CD4-positive, CD25-positive, alpha-beta regulatory T cell (primary cell): ENCODE measurements at places on chromosomes 7 and 10. TPM values are rescaled to one million over a fixed set of nuclear protein-coding genes. Genes with fewer than 3 reads are reported as not detected.
A peak's percentile ranks its signal among the peaks of the same experiment; 100 is the strongest.

- no peak overlapping the region for H3K4me3 ChIP-seq
- peaks cover 72% of the 10 kb centered on the region for H3K27me3 ChIP-seq
- H3K4me1 ChIP-seq: peaks cover 16% of the 10 kb centered on the region
These were observed 752 bp downstream of the KLF14 start for GRCh38 chr7:130732980-130733930.

GRCh38 chr10:68871731-68872342 lies 29.3 kb upstream of the DDX50 start:
- no peak for DNase-seq
- H3K27ac ChIP-seq: no peak overlapping the region
- no peak overlapping the region for H3K4me3 ChIP-seq
- no peaks in the 10 kb centered on the region for H3K27me3 ChIP-seq
- no peaks in the 10 kb centered on the region for H3K4me1 ChIP-seq
- H3K36me3 ChIP-seq: no peaks in the 10 kb centered on the region

- H3K4me3 ChIP-seq: no peak overlapping the region
- H3K27ac ChIP-seq: no peak overlapping the region
- H3K4me1 ChIP-seq: no peaks in the 10 kb centered on the region
- peak; percentile 15 for DNase-seq
These were observed 55.6 kb upstream of the PNLIP start for GRCh38 chr10:116490028-116490662.

Gene SFTPA2
- total RNA-seq: not detected

DNA sequence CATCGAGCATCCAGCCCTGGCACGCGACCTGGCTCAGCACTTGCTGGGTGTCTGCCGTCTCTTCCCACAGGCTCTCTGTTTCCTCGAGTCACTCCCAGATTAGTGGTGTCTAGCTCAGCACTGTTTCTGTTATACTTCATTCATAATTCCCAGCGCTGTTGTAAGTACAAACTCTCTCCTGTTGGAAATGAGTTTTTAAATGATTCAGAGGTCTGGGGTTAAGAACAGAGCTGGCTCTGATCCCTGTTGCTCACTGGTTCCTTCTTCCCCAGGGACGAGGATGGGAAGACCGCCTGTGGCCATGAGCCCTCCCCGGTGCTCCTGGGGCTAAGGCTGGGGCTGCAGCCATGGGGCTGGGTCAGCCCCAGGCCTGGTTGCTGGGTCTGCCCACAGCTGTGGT lies 17.3 kb upstream of the C10orf95 start:
- H3K27ac ChIP-seq: no peak overlapping the region
- H3K4me1 ChIP-seq: peaks cover 9% of the 10 kb centered on the region
- no peak overlapping the region for H3K4me3 ChIP-seq
- DNase-seq: no peak

GRCh38 chr7:151550656-151551286 lies 31.1 kb upstream of the RHEB start:
- H3K27ac ChIP-seq: no peak overlapping the region
- no peaks in the 10 kb centered on the region for H3K27me3 ChIP-seq
- no peak for DNase-seq
- peaks cover 7% of the 10 kb centered on the region for H3K4me1 ChIP-seq

DNA sequence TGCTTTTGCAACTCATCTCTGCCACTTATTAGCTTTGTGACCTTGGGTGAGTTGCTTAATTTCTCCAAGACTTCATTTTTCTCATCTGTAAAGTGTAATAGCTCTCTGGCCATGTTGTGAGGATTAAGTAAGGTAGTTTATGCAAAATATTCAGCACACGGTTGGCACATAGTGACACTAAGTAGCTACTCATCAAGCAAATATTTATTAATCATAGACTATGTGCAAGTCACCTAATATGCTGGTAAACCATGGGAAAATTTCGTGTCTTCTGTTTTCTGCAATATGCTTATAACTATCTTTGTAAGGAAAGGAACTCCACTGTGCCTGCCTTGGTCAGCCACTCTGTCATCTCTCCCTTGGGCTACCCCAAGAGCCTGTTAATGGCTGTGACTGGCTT lies 50.3 kb upstream of the EGR2 start:
- H3K36me3 ChIP-seq: no peaks in the 10 kb centered on the region
- no peak for DNase-seq
- no peaks in the 10 kb centered on the region for H3K4me1 ChIP-seq
- H3K27me3 ChIP-seq: no peaks in the 10 kb centered on the region
- H3K27ac ChIP-seq: no peak overlapping the region

DNA sequence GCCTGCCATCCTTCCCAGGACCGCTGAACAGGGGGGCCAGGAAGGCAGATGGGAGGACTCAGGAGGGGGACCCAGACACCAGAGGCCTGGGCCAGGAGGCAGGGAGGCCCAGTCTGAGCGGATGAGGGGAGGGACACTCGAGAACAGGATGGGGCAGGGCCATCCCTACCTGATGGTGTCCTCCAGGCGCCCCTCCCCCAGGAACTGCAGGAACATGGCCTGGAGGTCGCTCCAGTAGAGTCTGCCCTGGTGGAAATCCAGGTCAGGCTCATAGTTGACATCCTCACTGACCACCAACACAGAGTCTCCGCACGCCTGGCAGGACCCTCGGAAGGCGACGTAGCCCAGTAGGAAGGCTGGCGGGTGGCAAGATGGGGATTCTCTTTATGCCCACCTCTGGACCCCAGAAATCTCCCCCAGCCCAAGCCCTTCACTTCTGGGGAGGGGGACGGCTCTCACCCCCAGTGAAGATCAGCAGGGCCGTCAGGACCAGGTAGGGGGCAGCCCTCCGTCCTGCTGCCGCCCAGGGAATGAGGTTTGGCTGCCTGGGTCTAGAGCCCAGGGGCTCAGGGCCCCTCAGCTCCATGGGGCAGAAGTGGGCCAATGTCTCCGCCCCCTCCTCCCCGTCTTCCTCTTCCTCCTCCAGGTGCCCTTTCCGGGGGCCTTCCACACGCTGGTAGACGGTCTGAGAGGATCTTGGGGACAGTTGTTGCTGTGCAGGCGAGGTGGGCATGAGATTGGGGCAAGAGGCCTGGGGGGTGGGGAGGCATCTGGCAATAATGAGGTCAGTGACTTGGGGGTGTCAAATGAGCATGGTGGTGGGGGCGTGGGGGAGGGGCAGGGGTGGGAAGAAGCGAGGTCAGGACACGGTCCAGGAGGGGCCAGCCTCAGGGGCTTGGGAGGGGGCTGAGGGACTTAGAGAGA lies 573 bp downstream of the TFR2 start:
- H3K36me3 ChIP-seq: no peaks in the 10 kb centered on the region
- H3K27ac ChIP-seq: no peak overlapping the region
- no peak overlapping the region for H3K4me3 ChIP-seq
- no peaks in the 10 kb centered on the region for H3K4me1 ChIP-seq

- H3K4me3 ChIP-seq: no peak overlapping the region
- no peak for DNase-seq
- H3K4me1 ChIP-seq: no peaks in the 10 kb centered on the region
- no peaks in the 10 kb centered on the region for H3K27me3 ChIP-seq
- no peak overlapping the region for H3K27ac ChIP-seq
These were observed 17.2 kb upstream of the LRRC17 start for GRCh38 chr7:102895602-102896001.

- no peak overlapping the region for H3K27ac ChIP-seq
- no peak overlapping the region for H3K4me3 ChIP-seq
- no peaks in the 10 kb centered on the region for H3K4me1 ChIP-seq
- H3K27me3 ChIP-seq: no peaks in the 10 kb centered on the region
These were observed 316.9 kb downstream of the INHBA start for GRCh38 chr7:41385996-41386395.

Gene BAMBI
- 1.2 TPM for total RNA-seq

GRCh38 chr7:155517969-155518368 lies 28.4 kb downstream of the CNPY1 start:
- no peaks in the 10 kb centered on the region for H3K36me3 ChIP-seq
- H3K4me3 ChIP-seq: no peak overlapping the region
- H3K27ac ChIP-seq: no peak overlapping the region
- DNase-seq: no peak
- no peaks in the 10 kb centered on the region for H3K4me1 ChIP-seq
- peaks cover 5% of the 10 kb centered on the region for H3K27me3 ChIP-seq

Gene PAPOLB
- not detected for total RNA-seq

Gene NUTM2A
- total RNA-seq: 0.86 TPM

DNA sequence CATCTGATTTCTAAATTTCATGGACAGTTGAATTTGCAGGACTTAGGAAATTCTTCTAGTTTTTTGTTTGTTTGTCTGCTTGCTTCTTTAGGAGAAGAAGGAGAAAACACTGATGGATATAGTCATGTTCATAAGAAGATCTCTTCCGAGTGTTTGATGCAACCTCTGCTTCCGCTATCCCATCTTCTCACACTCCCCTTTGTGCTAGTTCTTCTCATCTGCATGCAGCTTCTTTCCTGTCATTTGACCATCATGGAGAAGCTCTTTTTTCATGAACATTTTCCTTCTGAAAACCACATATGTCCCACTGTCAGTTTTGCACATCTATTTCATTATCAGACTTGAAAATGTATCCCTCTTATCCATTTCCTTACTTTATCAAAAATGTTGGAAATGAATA lies 346.9 kb upstream of the PRKCQ start:
- H3K4me1 ChIP-seq: peaks cover 29% of the 10 kb centered on the region
- DNase-seq: no peak
- no peak overlapping the region for H3K27ac ChIP-seq
- no peaks in the 10 kb centered on the region for H3K27me3 ChIP-seq

DNA sequence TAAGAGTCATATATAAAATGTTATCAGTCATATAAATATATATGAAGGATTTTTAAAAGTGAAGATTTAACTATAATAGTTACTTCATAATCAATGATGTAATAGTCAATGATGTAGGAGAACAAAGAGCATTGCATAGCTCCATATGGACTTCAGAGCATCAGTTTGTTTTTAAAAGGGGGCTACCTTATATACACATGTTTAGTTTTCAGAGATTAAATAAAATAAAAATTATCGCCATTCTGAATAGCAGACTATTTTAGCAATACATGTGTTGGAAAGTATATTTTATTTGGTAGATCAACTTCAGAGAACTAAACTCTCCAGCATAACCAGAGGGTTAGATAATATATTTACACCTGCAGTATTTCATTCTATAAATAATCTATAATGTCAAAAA lies 29.1 kb upstream of the EPC1 start:
- peak overlapping the region; percentile 89 for H3K27ac ChIP-seq
- H3K36me3 ChIP-seq: peaks cover 6% of the 10 kb centered on the region
- peak overlapping the region; percentile 95 for H3K4me3 ChIP-seq
- peaks cover 50% of the 10 kb centered on the region for H3K4me1 ChIP-seq
